ENCODE measurements at places on chromosomes 12 and 14.
A peak's percentile ranks its signal among the peaks of the same experiment; 100 is the strongest.

- DNase-seq: peak; percentile 66
Observed at GRCh38 chr14:22886500-22887259, 3.7 kb downstream of the REM2 start.

DNA sequence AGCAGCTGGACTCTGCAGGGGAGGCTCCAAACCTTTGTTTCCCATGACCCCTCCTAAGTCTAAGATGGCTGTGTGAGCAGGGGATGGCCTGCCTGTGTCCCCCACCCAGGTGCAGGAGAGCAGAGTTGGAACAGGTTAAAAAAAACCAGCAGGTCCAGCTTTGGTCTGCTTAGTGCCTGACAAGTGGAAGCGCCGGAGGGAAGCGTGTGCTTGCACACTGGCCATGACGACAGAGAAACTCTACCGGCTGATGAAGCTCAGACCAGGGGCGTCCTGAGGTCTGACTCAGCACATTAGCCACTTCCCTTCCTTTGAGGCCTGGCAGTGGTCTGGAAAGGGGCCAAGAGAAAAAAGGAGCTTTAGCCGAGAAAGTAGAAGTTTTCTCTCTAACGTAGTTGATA, 280.1 kb downstream of the VRK1 start:
- DNase-seq: no peak

- DNase-seq: peak; percentile 79
Observed at GRCh38 chr12:3803865-3804472, 51.1 kb upstream of the CRACR2A start.

DNA sequence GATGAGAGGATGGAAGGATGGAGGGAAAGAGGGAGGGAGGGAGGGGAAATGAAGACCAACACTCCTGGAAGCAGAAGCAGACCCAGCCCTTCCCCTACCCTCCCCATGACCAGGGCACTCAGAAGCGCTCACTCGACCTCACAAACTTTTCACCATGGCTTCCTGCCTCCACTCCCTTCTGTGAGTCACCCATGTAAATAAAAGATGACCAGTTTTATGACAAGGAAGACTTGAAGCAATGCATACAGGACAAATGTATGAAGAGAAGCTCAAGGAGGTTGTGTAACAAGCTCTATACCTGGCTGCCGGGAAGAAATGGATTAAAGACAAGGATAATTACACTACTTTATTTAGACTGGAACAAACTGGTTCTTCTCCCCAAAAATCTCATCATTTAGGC, 63.8 kb downstream of the CDC42BPB start:
- DNase-seq: peak; percentile 85

DNA sequence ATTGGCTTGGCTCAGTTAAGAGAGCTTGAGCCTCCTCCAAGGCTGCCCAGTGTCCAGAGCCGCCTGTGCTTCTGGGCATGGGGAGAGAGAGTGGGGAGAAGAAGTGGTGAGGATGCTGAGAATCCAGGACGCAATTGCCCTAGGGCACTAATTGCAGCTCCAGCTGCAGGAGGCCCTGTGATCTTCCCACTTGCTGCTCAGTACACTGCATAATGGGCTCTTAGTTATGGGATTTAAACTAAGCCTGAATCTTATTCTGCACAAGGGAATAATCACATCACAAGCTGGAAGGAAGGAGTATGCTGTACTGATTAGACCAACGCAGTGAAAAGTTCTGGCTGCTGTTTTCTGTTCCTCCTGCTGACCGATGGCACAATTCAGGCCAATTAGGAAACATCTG, 101.0 kb upstream of the PRMT8 start:
- no peak for DNase-seq

DNA sequence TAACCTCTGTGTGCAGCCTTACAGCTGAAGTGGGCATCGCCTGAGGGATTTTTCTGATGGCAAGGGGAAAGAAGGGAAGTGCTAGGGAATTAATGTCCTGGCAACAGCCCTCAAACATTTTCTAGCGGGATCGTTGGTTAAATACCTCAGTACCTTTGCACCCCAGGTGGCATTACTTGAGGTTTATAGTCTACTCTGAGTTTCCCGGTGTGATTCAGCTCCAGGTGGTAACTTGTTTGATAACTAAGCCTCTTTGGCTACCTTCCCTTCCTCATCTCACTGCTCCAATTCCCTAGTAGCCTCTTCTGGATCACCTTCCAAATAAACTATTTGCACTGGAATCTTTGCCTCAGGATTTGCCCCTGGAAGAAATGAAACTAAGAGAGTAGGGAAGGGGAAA, 237.0 kb upstream of the SSTR1 start:
- DNase-seq: no peak

DNA sequence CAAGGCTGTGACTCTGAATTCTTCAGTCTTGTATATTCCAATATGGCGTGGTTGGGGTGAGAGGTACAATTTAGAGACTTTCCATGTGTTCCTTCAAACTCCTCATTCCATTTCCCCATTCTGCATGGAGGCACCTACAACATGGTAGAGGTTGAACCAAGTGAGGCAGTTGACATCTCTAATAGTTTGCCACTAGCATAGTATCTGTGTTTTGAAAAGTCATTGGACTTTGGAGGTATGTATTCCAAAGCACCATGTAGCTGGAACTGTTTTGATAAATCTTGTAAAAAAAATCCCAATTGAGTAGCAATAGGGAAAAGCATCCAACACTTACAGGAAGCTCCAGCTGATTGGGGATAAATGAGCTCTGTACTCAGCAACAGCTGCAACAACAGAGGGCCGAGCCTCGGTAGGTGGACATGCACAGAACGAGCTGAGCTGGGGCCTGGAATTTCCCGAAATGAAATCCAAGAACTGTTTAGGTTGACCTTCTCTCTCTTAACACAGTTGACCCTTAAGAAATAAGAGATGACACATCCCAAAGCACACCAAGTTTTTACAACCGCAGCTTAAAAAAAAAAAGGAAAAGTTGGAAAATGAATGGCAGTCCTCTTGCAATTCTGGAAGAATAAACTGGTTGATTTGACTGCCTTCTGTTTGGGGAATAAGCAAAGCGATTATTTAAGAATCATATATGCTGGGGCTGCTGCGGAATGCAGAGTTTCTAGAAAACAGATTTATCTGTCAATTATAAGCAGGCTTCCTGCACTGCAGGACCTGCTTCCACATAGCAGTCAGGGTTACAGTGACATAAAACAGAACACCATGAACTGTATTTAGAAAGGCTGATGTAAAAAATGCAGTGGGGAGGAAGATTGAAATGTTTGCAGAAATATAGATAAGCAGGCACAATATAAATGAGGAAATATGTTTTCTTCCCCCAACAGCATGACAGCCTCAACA, 194.6 kb upstream of the KRR1 start:
- peak; percentile 41 for DNase-seq

DNA sequence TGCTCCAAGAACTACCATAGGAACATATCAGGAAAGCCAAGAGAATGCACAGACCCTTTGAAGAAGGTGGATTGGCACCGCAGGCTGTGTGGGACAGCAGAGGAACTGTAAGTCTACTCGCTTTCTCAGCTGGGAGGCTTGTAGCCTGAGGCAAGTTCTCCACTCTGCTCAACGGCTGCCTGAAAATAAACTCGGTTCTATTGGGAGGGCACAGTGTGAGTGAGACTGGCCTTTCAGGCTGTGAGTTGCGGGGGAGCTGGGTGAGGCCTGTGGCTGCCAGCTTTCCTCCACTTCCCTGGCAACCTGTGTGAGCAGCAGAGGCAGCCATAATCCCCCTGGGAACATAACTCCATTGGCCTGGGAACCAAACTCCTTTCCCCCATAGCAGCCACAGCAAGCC, 132.1 kb downstream of the ANKS1B start:
- DNase-seq: no peak

DNA sequence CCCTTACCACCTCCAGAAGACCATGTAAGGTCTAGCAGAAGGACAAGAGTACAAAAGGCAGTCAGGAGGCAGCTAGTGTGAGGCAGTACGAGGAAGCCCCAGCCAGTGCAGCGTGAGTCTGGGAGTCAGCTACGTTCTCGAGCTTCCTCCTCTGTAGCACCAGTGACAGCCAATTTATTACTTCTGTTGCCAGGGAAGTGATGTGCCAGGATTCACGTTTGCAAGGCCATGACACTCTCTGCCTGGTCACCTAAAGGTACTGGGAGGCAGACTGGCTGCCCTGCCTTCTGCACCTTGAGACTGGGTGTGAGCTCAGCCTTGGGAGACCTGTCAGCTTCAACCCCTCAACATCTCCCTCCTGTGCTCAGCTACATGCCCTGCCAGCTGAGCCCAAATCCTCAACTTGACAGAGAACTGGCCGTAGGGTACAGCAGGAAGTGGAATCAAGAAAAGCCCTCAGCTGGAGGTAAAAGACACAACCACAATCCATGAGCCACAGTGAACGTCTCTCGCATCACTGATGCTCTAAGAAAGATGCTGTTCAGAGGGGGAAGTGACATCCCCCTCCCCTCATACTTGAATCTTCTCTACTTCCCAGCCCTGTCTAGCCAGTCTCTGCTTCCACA, 182.5 kb upstream of the RGS6 start:
- DNase-seq: no peak

DNA sequence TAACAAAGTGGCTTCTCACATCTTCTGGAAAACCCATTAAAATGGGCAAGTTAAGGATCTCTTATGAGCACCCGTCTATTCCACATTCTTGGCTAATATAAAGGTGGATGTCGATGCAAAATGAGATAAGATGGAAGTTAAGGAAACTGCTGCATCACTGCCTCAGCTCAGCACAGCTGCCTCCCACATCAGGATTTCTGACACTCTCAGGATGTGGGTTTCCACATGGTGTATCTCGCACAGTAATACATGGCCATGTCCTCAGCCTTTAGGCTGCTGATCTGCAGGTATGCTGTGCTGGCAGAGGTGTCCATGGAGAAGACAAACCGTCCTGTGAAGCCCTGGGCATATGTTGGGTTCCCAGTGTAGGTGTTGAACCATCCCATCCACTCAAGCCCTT, 1348.0 kb downstream of the TMEM121 start:
- no peak for DNase-seq

DNA sequence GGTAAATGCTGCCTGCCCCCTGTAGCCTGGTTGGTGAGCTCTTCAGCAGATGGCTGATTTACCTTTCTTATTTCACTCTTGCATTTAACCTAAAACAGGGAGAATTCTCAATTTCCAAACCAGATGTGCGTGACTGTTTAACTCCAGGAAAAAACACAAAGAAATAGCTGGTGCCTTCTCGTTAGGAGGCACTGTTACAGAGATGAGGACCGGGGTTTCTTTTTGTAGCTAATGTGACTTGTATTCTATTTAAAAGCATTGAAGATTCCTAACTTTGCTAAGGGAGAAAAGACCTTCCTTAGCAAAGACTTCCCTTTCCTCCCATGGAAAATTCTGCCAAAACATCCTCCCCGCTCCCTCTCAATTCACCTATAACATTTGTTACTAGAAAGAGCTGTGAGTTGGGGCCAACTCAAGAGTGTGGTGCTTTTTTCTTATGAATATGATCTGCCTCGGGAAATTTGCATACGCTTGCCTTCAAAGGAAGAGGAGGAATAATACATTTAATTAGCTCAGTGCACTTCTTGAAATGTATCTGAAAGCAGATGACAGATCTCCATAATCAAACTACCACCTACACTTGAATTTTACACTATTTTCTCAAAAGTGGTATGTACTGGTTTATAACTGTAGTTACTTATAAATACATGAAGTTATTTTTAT, 102.0 kb upstream of the ARID2 start:
- no peak for DNase-seq

DNA sequence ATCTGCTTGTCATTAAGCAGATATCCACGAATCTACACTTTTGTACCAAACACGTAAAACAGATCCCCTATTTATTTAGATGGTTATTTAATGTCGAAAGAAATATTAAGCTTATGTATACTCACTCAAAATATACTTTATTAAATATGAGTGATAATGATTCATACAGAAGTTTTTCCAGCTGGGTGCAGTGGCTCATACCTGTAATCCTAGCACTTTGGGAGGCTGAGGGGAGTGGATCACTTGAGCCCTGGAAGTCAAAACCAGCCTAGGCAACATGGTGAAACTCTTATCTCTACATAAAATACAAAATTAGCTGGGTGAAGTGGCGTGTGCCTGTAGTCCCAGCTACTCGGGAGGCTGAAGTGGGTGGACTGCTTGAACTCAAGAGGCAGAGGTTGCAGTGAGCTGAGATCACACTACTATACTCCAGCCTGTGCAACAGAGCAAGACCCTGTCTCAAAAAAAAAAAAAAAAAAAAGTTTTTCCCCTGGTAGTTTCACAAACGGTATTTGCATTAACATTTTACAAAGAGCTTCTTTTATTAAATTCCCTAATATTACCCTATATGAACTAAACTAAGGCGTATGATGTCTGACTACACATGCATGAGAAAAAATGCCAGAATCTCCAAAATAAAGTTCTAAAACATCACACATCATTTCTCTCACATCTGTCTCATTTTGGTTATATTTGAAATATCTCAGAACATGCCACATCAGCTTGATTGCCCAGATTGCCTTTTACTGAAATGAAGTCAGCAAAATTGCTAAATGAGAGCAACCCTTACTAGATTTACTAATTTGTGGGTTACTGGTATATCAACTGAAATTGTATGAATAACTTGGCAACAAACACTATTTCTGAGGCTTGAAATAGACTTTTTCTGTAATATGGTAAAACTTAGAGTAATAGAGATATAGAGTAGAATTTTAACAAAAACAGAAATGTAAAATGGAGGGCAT, 74.9 kb downstream of the PAWR start:
- no peak for DNase-seq

DNA sequence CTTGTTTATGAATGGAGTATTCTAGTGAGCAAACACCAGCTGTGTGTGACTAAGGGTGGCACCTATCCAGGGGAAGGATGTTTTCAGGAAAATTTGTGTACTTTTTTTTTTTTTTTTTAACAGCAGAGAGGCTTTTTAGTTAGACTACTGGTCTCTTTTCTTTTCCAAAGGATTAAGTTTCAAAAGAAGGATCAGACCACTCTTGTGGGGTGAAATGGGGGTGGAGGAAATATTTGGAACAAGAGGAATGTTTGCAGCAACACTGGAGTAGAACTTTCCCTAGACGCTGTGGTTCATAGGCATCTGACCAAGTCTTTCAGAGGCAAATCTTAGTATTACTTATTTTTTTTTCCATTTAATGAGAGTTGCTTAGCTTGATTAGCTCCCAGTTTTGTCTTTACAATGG, 21.1 kb downstream of the NUBPL start:
- no peak for DNase-seq

DNA sequence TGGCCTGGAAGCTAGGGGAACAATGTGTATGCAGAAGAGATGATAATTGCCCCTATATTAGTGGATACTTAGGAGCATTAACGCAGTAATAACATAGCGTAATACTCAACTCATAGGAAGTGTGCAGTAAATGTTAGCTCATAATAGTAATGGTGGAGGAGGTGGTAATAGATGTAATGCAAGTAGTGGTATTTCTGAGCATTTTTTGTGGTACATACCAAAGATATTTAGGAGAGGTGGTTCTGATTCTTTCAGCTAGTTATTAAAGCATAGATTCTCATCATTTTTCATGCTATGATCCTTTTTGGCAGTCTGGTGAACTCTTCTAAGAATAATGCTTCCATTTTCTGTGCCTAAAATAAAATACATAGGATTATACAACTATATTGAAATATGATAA, 233.1 kb downstream of the PTPRO start:
- DNase-seq: no peak

DNA sequence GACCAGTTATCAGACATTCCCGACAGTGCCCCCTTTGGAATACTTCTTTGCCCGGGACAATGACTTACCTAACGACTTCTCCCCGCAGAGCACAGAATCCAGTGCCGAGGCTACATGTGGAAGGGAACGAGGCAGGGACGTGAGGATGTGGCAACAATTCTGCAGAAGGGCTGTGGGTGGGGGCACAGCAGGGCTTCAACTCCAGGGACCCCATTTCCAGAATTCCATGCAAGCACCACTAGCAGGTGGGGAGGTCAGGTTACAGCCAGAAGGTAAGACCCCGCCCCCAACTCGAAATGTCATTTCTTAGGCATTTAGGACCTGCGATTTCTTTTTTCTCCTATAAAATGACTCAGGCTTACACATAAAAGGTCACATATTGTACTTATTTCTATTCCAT, 207.9 kb downstream of the TMEM132C start:
- no peak for DNase-seq

All from A549 (cell line).